ENCODE measurements at places on chromosomes 5 and 9. TPM values are rescaled to one million over a fixed set of nuclear protein-coding genes. Genes with fewer than 3 reads are reported as not detected.

- no peak for DNase-seq
Observed at GRCh38 chr5:13664377-13664776, 280.1 kb downstream of the DNAH5 start.

DNA sequence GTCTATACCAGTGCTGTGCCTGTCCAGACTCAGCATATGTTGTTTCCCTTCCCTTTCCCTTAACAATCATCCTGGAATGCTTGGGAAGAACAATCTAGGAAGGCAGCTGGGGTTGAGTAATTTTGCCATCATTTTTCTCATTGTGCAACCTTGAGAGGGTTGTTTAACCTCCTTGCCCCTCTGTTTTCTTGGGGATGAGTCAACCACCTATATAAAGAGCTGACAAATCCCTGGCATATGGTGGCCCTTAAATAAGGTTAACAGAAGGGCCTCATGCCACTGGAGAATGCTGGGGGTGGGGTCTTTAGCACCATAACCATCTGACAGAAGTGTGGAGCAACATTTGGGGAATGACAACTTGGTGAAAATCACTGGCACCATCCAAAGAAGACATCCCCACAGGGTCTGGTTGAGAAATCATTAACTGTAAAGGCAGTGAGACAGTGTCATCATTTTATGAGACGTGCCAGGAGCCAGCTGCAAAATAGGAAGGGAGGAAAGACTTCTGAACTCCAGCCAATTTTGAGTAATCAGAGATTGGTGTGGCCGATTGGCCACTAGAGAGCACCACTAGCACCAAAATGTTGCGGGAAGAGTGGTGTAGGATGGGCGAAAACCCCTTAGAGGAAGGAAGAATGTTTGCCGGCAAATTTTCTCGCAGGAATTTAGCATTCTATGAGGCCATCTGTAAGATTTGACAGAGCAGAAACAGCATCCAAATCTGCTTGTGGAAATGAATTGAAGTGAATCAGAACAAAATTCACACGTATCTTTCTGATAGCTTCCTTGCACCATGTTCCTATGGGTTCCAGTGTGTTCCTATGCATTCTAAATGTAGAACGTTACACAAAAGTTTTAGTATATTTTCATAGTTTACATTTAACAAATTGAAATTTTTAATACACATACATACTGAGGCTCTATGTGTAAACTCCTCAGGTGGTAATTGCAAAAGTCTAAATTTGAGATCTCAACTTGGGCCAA is 113.8 kb downstream of the MSX2 start:
- DNase-seq = no peak

DNA sequence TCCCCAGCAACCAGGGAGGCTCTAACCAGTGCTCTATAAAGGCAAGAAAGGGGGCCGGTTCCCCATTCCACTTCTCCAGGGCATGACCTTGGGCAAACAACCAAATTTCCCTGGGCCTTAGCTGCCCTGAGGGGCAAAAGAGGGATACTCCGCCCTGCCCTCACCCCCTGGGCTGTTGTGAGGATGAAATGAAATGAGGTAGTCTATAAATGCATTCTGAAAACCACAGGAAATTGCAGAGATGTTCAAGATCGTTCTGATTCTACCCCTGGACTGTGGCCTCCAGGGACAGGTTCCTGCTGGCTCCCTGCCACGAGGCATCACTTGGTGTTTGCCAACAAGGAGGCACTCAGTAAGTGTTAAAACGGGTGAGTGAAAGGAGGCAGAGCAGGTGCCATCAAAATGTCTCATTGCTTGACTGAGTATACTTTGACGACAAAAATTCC is 5.7 kb downstream of the RAPGEF1 start:
- DNase-seq = peak; percentile 64

RAB14 gene
- polyA plus RNA-seq = 28.2 TPM
